ENCODE measurements at places on chromosomes 12 and 14.

GRCh38 chr12:103839103-103839502 lies 1.9 kb downstream of the NT5DC3 start:
- DNase-seq: no peak

DNA sequence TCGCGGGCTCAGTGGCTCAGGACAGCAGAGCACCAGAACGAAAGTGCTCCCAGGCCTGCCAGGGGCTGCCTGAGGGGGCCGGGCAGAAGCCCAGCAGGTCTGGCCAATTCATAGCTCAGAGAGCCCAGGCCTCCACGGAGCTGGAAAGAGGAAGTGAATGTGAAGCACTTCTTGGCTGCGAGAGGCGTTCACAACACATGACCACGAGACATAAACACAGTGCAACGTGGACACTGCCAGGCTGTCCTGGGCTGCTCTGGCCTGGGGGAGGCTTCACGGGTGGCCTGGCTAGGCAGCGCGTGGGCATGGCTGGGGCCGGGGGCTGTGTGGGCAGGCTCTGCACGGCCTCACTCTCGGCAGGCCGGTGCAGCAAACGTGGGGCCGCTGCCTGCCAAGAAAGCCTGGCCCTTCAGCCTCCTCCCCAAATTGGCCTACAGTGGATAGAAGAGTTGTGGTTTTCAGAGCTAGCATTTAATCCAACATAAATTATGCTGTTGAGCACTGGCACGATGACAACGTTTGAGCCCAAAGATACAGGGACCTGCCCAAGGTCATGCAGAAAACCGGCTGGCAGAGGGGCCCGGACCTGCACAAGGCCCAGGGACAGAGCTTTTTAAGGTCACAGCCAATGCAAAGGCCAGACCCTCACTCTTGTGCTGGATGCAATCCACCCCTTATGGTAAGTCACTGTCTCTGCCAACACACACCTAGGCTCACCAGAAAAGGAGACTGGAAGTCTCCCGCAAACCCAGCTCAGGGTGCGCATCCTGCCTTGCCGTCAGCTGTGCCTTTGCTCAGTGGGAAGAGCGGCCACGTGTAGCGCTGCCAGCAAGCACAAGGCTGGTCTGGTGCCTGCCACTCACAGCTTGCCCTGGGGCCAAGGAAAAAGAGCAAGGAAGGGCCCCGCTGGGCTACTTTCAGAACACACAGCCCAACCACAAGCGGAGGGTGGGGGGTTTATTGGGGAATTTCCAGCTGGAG lies 8.6 kb downstream of the SLC25A29 start:
- DNase-seq: no peak

- no peak for DNase-seq
Observed at GRCh38 chr12:1655225-1655788, 26.3 kb downstream of the WNT5B start.

GRCh38 chr14:49367696-49368095 lies 218.5 kb downstream of the RPS29 start:
- DNase-seq: no peak

DNA sequence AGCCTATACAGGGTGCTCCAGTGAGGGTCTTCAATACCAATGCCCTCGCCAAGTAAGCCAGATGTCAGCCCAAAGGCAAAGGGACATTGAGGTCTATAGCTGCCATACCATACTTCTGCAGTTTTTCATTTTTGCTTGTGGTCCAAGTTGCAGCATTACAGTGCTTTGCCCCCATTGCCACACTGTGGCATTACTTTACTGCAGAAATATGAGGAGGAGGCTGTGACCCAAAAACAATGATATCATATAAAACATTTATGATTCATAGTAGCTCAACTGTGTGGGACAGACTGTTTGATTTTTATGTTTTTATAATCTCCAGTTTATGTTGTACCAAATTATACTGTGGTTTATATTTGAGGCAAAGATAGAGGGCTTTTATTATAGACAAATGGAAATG lies 64.1 kb downstream of the KIAA0586 start:
- DNase-seq: no peak

GRCh38 chr12:94309373-94309772 lies 150.3 kb downstream of the CEP83 start:
- no peak for DNase-seq

DNA sequence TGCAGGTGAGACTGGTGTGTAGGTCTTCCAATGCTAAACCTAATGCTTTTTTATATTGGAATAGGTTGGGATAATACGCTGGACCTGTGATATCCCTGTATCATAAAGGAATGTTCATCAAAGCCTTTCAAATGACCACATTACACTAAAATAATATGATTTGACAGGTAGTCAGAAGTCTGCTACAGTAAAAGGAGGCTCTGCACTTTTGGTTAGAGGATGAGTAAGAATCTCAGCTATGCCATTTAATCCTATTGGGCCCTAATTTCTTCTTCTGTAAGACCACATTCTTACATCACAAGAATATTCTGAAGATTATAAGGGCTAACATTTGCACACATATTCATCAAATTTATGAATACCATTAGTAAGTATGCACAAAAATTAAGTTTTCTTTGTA lies 250.5 kb upstream of the FLRT2 start:
- no peak for DNase-seq

DNA sequence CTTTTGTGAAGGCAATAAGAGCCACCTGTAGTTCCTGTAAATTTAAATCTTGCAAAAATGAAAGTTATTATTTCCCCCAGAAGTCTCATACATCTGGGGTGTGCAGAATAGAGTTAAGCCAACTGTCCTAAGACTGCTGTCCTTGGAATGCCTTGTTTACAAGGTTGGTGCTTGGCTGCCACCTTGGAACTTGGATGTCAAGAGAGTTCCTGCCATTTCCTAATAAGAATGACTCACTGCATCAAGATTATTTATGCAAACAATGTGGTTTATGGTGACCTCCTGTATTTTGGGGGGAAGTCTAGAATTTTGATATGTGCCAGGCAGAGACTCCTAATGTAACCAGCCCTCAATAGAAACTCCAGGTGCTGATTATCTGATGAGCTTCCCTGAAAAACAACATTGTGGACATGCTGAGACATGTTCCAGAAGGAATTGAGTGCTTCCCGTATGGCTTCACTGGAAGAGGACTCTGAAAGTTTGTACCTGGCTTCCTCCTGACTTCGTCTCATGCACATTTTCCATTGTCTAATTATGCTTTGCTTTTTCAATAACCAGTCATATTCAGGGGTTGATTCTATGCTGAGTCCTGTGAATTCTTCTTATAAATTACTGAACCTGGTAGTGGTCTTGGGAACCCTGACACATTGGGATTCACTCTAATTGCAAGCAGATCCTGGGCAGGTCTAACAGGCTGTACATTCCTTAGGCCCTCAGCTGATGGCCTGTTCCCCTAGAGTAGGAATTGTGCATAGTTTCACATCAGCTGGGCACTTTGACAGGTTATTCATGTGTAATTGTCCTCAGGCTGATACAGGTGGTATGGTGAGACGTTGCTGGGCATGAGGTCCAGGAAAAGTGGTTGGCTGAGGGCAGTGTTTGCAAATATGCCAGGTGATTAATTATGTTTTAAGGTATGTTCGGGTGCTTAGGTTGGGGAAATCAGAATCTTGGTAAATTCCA lies 1370.7 kb upstream of the TMEM132C start:
- no peak for DNase-seq

- no peak for DNase-seq
Observed at GRCh38 chr12:132886529-132887477, 602 bp downstream of the CHFR start.

DNA sequence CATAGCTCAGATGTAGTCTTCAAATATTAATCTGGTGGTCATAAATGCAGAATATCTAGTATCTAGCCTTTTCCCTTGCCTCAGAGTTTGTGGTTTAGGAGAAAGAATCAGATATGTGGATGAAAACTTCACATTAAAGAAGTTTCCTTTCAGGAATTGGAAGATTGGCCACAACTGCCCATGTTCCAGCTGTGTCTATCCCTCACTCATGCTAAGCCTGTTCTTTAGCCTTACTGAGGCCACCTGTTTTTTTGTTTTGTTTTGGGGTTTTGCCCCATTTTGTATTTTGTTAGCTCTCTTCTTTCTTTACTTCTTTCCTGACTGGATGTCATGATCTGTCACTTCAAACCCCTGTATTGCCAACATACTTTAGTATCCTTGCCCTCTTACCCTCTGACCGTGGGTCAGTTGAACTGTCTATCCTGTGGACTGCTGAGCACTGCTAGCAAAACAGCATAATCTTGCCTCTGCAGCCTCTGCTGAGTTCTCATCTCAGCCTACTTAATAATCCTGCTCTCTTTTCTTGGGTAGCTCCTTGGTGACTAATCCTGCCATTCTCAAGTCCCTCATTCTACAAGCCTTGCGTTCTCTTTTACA lies 22.0 kb upstream of the CCT2 start:
- no peak for DNase-seq

GRCh38 chr14:44494137-44494536 lies 12.9 kb downstream of the FSCB start:
- DNase-seq: no peak

DNA sequence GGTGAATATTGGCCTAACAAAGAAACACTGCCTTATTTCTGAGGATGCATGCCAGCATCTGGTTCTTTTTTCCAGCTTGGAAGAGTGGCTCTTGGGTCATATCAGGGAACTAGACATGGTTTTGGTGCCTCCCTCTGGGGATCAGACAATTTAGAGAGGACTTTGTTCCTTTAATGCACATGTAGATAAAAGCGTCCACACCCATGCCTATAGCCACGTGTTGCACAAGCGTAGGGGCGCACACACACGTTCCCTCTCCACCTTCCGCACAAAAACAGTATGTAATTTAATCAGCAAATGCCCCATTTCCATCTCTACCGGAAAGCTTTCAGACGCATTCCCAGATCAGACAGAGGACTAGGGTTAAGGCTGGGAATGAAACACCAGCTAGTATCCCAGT lies 61.7 kb upstream of the RIC8B start:
- no peak for DNase-seq

- no peak for DNase-seq
Observed at GRCh38 chr12:92602476-92602875, 100.3 kb upstream of the PLEKHG7 start.

- DNase-seq: no peak
Observed at GRCh38 chr12:69816082-69816481, 8.9 kb upstream of the MYRFL start.

DNA sequence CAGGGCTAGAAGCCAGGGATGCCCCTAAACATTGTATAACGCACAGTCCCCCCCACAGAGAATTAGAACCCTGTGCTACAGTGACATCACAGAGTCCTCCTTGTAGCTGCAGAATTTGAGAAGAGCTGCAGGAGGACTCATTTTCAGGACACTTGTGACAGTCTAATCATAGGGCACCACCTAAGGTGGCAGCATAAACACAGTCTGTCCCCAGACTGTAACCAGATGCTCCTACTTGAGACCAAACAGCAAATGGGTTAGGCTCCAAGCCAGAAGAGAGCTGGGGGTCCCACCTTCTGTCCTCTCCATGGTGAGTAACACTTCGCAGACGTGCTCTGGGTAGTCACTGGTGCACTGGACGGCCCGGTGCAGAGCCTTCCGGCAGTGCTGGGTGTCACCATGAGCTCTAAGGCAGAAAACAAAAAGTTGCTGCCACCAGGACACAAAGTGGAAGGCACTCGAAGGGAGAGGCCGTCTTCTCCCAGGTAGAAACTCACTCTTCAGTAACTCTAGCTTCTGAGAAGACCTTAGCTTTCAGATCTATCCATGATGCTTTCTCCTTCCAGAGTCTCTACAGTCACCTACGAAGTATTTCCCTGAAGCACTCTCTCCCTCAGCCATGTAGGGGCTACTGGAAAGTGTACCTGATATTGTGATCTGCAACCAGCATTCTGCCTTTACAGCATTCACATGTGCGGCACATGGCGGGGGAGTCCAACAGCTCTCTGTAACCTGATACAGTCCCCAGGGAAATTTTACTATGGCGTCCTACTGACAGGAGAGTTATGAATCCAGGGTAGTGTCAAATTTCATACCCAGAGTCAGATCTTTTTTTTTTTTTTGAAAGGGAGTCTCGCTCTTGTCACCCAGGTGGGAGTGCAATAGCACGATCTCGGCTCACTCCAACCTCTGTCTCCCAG lies 17.1 kb downstream of the FICD start:
- DNase-seq: no peak

DNA sequence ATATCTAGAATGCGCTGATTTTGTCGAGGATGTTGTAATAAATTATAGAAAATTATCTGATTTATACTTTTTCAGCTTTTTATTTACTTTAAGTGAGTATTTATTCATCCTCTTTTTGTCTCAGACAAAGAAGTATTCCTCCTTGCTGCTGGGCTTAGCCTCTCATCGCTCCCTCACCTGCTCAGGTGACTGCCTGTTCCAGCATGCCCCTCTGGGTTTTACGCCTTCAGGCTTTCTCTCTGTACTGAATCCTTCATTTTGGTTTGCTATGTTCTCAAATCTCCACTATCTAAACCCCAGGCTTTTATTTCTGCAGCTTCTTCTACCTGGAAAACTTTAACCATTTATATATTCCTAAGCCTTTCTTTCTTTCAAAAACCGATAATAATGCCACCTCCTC lies 1650.9 kb upstream of the SEL1L start:
- DNase-seq: no peak

DNA sequence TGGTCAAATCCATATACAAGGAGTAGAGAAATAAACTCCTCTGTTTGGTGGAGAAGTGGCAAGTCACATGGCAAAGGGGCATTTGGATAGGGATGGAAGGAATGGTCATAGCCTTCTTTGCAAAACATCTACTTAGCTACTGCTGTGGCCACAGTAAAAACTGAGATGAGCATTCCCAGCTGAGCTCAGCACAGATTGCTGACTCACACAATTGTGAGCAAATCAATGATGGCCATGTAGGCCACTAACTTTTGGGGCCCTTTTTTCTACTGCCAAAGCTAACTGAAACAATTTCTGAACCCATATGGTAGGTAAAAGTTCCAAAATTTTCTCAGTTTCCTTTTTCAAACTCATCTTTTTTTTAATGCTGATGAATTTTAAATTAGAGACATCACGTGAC lies 31.6 kb downstream of the DUSP6 start:
- no peak for DNase-seq

GRCh38 chr12:26396402-26396801 lies 201.0 kb downstream of the SSPN start:
- no peak for DNase-seq

GRCh38 chr12:123097561-123098084 lies 53.3 kb downstream of the PITPNM2 start:
- DNase-seq: no peak

- no peak for DNase-seq
Observed at GRCh38 chr12:52515927-52516831, 4.0 kb downstream of the KRT5 start.

DNA sequence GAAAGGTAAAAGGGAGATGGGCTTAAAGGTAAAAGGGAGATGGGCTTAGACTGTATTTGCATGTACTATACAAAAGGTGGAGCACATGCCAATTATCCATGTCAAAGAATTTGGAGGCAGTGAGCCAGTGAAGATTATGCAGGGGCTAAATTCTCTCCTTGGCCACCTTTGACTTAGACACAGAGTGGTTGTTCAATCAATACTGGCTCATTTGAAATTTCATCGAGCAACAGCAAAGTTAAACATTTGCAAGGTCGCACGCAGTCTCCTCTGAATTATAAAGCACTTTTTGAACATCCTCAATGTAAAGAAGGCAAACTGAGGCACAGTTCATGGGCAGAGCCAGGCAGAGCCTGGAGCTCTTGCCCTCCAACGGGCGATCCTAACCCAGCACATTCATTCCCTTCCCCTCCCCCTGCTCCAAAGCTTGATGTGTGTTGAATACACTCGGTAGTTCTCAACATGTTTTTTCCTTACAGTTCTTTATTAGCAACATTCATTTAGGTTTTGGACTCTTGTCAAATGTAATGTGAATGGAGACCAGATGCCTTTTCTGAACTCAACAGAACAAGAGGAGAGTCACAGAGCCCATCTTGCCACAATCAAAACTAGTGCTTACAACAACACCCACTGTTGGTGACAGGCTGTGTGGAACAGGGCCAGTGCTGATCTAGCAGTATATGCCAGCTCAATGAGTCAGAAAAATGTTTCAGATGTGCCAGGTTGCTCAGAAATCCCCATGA lies 169.7 kb upstream of the G2E3 start:
- DNase-seq: no peak
